ENCODE measurements at places on chromosomes 6 and 20. TPM values are rescaled to one million over a fixed set of nuclear protein-coding genes. Genes with fewer than 3 reads are reported as not detected.
A peak's percentile ranks its signal among the peaks of the same experiment; 100 is the strongest.

DNA sequence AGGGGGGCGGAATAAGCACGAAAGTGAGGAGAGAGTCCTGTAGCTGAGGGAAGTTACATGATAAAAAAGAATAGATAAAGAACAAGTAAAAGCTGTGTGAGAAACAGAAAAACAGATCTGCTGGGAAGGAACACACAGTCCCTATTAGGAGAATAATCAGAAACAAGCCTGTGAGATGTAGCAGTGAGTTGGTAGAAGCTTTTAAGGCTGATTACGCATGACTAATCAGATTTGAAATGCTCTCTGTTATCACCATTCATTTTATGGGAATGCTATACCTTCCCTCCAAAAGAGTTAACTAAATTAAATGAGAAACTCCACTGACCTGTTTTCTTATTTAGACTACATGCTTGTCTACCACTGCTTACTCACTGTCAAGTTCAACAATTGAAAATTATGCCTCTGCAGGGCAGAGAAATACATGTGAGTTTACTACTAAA, 15.8 kb downstream of the REPS1 start:
- peak; percentile 56 for DNase-seq

DNA sequence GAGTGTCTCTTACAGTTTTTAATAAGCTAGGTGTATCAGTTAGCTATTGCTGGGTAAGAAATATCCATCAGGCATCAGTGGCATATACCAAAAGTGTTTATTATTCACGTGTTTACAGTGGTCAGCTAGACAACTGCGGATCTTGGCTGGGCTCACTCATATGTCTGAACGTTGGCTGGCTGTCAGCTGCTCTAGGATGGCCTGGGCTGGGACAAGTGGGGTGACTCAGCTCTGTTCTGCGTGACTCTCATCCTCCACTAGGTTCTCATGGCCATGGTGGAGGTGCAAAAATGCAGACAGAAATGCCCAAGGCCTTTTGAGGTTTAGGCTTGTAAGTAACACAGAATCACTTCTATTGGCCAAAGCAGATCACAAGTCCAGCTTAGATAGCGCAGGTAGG, 22.0 kb downstream of the ZNF341 start:
- DNase-seq, result peak; percentile 60

- DNase-seq, result no peak
Measured at GRCh38 chr6:117195728-117196127, 69.6 kb upstream of the VGLL2 start.

DNA sequence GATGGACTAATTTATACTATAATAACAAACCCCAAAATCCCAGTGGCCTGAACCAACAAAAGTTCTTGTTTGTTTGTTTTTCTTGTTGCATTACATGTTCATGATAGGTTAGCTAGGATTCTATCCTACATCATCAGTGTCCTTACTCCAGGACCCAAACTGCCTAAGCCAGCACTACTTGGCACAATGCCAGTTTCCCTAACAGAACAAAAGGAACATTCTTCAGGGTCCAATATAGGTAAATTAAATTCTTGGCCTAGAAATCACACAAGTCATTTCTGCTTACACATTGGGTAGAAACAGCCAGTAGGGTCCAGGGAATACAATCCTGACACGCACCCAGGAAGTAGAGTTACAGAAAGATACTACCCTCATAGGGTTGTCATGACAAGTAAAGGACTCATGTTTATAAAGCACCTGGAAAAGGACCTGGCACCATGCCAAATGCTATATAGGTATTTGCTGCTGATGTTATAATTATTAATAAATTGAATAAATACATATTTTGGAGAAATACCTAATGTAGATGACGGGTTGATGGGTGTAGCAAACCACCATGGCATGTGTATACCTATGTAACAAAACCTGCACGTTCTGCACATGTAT, 38.8 kb downstream of the RCAN2 start:
- no peak for DNase-seq

GRCh38 chr6:45966797-45967196, 48.9 kb downstream of the CLIC5 start:
- DNase-seq, result peak; percentile 45

GRCh38 chr20:36929691-36930090, 21.8 kb downstream of the SAMHD1 start:
- no peak for DNase-seq

GRCh38 chr6:144087789-144088426, 7.5 kb downstream of the SF3B5 start:
- no peak for DNase-seq

DNA sequence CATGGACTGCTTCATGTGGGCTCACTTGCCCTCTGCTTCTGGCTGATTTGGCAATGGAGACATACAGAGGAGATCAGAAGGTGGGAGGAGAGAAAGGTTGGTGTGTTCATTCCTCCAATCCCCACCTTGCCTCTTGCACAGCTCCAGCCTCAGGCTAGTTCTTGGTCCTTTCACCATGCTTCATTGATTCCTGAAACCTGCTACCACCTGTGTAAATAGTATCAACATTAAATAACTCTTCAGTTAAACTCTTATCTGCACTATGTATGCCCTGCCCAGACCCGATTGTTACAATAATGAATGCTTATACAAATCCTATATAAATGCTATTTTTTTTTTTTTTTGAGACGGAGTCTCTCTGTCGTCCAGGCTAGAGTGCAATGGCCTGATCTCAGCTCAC, 174.5 kb downstream of the CD83 start:
- no peak for DNase-seq

- no peak for DNase-seq
Measured at GRCh38 chr6:6870921-6871320, 236.8 kb upstream of the RREB1 start.

DNA sequence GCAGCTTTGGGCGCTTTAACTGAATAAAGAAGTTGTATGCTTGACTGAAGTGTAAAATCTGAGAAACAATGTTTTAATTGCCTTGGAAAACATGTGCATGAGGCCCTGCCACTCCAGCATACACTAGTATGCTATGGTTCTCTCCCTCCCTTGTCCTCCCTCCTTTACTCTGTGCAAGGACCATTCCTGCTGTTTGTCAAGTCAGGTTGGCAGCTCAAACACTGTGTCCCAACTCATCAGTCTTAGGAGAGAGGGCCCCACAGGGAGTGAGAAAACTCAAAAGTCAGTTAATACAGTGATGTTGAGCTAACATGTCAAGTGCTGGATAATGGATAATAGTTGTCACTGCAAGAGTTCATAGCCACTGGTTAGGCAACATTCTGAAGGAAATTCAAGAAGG, 543.6 kb downstream of the GRIK2 start:
- no peak for DNase-seq

GRCh38 chr6:12137480-12137879, 125.4 kb downstream of the HIVEP1 start:
- DNase-seq, result peak; percentile 79

GRCh38 chr20:21521596-21522480, 8.0 kb upstream of the NKX2-2 start:
- no peak for DNase-seq

DNA sequence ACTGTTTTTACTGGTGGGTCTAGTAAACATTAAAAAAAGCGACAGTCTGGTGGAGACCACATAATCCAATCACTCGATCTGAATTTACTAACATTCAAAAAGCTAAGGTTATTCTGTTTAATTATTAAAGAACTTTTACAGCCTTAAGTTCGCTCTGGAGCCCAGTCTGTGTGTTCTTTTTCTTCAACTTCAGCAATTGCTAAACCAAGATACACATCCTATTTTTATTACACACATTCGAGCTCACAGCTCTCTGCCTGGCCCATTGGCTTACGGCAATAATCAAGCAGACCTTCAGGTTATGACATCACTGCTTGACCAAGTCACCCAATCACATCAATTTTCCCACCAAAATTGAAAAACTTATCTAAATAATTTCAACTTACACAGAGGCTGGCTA, 57.4 kb upstream of the PRSS16 start:
- no peak for DNase-seq

- peak; percentile 98 for DNase-seq
Measured at GRCh38 chr20:53829255-53829723, 235.7 kb upstream of the ZNF217 start.

DNA sequence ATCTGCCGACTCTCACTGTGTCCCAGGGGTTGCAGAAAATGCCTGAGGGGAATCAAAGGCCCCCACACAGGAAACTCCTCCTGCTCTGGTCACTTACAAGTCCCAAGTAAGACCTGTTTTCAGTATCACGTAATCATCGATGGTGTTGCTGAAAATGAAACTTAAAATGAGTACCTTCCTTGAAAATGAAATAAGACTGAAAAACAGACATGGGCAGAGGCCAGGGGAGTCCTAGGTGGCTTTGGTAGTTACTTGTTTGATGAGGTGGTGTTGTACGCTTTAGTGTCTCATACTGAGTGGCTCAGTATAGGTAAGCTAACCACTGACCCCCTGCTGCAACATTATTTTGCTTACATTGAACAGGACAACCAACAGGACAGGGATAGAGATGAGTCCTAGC, 43.0 kb upstream of the SYNCRIP start:
- no peak for DNase-seq

GRCh38 chr20:31760519-31761240, 21.6 kb downstream of the TPX2 start:
- DNase-seq, result peak; percentile 65

GRCh38 chr20:326645-327185, 1.4 kb downstream of the SOX12 start:
- peak; percentile 32 for DNase-seq

DNA sequence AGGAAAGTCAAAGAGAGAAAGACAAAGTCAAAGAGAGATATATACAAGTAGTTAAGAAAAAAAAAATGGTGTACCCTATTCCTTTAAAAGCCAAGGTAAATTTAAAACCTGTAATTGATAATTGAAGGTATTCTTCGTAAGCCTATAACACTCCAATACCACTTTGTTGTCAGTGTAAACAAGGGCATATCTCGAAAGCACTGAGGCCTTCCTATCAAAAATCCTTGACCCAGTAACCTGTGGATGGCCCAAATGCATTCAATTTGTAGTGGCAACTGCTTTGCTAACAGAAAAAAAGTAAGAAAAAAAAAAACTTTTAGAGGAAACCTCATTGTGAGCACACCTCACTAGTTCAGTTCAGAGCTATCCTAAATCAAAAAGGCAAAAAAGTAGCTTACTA, 39.3 kb upstream of the SAMD3 start:
- no peak for DNase-seq

DNA sequence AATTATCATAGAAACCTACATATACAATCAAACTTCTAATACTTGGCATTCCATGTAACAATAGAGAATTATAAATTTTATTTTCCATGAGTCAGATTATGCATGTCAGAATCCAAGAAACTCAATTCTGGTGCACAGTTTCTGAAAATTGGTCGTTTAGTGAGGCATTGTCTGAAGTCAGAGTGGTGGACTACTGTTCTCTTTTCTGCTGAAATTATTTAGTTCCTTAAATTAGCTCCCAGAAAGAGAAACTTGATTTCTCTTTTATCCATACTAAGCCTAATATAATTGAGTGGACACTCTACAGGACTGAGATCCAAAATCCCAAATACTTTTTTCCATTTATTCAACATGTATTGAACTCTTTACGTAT, 265.5 kb downstream of the ALDH8A1 start:
- DNase-seq, result peak; percentile 29

DNA sequence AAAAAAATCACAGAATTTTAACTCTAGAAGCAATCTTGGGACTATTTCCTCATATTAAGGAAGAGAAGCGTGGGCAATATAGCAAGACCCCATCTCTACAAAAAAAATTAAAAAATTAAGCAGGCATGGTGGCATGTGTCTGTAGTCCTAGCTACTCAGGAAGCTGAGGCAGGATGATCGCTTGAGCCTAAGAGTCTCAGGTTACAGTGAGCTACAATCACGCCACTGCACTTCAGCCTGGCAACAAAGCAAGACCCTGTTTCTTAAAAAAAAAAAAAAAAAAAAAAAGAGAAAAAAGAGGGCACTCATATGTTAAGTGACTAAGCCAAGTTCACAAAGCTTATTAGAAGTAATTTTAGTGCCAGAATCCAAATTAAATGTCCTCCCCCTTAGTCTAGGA, 100.8 kb downstream of the SESN1 start:
- DNase-seq, result no peak

DNA sequence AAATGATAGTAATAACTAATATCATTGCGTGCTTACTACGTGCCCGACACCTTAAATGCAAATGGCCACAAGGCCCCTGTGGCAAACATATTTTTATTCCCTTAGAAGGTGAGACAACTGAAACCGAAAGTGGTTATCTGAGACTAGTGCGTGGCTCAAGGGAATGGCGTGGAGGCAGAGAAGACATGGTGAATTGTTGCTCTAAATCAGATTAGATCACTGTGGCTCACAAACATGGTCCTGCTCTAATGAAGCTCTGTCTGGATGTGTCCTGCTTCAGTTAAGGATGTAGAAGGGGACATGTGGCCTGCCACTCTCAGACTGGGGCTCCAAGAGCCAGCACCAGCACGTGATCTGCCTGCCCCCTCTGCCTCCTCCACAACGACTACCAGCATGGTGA, 124.2 kb upstream of the GMDS start:
- no peak for DNase-seq

- no peak for DNase-seq
Measured at GRCh38 chr6:169640351-169640852, 61.4 kb downstream of the WDR27 start.

GRCh38 chr6:128242765-128243403, 277.5 kb downstream of the PTPRK start:
- DNase-seq, result no peak

DNA sequence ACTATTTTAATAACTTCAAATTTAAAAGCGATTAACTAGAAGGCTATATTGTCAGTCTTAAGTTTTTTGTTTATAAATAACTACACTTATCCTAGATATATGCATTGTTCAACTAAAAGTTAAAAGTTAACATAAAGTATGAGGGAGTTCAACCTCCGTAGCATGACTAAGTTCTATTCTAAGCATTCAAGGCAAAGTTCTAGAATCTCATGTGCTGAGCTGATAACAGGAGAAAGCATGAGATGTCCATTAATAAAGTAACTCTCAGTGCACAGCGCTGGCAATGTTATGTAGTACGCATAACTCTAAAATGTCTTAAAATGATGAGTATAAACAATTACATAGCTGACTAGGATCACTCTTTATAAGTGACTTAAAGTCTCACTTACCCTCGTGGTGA, 264.8 kb downstream of the RNGTT start:
- DNase-seq, result no peak

GRCh38 chr6:155050311-155050710, 55.2 kb downstream of the TIAM2 start:
- DNase-seq, result peak; percentile 20

The SYTL3 gene
- 13.8 TPM for total RNA-seq

The SEL1L2 gene
- not detected for total RNA-seq

The CLDN20 gene
- total RNA-seq, result not detected

The PRL gene
- total RNA-seq, result not detected

The FOXP4 gene
- 4.6 TPM for total RNA-seq

The PTCRA gene
- not detected for total RNA-seq

The PPIL6 gene
- 1.6 TPM for total RNA-seq

The DZANK1 gene
- 1.2 TPM for total RNA-seq

The GINS1 gene
- total RNA-seq, result 31.1 TPM

The APOBEC2 gene
- not detected for total RNA-seq

The BHLHE23 gene
- total RNA-seq, result not detected

The CRISP2 gene
- not detected for total RNA-seq

The OOEP gene
- not detected for total RNA-seq

The SIRPB1 gene
- 0.77 TPM for total RNA-seq

The FNDC1 gene
- total RNA-seq, result not detected

The UBD gene
- not detected for total RNA-seq
